ENCODE measurements at places on chromosomes 6 and 20.

DNA sequence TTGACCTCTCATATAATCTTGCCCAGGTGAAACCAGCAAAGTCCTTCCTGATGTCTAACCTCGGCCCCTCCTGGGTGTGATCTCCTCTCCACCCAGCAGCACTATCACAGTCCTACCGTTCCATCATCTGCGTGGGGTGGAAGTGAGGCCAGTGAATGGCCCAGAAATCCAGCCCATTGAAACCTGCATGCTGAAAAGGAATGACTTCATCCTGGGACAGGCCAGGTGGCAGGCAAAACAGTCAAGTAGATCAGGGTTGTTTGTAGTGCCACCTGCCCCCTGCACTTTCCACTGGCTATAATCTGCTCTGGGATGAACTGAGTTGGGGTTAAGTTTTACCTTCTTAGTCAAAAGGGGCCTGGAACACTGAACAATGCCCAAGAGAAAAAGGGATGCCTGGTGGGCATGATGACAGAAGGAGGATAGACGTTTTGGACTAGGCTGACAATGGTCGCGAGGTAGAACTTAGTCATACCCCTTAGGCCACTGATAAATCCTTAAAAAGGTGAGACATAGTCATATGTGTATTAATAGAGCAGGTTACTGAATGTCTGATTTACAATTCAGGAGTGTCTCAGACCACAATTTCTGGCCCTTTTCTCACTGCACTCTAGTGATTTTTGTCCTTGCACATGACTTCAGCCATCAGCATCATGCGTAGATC lies 8.1 kb upstream of the HSP90AB1 start:
- DNase-seq = no peak

- peak; percentile 86 for DNase-seq
Measured at GRCh38 chr6:143896126-143896860, 32.0 kb downstream of the ZC2HC1B start.

- no peak for DNase-seq
Measured at GRCh38 chr20:51277961-51278360, 255.1 kb upstream of the KCNG1 start.

DNA sequence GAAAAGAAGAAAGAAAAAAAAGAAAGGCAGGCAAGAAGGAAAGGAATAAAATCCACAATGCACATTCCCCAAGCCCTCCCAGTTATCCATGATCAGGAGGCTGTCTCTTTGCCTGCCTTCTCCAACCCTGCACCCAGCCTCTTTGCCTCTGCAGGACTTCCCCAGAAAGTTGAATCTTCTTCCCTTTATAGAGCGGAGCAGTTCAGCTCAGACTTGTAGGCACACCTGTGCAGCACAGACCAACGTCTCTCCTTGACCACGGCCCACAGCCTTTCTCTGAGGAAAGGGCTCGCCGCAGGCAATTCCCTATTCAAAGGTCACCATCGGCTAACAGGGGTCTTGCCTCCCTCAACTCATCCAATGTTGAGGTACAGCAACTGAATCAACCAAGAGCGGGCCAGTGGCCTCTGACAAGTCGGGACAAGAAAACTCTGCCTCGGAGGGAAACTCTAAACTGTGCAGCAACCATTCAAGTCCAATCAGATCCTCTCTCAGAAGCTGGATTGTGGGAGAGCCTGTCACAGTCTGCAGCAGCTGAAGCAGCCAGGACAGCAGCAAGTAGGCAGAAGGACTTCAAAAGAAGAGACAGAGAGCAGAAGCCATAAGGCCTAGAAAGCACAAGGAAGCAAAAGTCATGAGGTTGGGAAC lies 529.2 kb upstream of the JARID2 start:
- DNase-seq = no peak

DNA sequence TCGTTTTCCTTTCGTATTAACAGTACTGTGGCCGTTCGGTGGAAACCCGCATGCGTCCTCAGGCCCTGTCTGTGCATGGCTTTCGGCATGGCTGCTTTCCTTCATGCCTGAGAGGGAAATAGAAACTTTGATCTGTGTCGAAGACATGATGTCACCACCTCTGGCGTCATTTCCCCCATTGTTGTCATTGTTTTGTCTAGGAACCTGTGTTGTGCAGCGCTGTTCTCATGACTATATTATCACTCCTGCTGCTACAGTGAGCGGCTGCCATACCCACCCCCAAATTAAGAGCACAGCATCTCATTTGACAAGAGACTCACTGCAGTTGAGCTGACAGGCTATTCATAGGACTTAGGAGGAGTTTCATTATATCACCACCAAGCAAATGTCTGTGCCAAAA lies 172.3 kb downstream of the TMEM242 start:
- no peak for DNase-seq

- no peak for DNase-seq
Measured at GRCh38 chr20:46306743-46307138, 1.6 kb downstream of the CDH22 start.

DNA sequence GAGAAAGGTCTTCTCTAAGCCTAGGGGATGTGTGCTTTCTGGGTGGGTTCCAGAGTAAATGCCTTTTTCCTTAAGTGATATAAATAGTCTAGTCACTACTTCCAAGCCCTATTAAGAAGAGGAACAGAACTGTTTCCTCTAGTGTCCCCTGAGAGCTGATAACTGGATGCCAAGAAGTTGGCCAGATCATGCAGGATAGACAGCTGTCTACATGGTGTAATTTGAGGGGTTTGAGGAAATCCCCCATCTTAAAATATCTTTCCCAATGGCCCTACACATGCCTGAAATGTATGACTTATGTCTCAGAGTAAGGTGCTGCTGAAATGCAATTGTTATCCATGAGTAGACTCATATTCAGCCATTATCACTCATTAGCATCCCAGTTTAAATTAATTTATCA lies 20.2 kb upstream of the PIM1 start:
- no peak for DNase-seq

GRCh38 chr6:14079433-14079832 lies 38.1 kb upstream of the CD83 start:
- no peak for DNase-seq

DNA sequence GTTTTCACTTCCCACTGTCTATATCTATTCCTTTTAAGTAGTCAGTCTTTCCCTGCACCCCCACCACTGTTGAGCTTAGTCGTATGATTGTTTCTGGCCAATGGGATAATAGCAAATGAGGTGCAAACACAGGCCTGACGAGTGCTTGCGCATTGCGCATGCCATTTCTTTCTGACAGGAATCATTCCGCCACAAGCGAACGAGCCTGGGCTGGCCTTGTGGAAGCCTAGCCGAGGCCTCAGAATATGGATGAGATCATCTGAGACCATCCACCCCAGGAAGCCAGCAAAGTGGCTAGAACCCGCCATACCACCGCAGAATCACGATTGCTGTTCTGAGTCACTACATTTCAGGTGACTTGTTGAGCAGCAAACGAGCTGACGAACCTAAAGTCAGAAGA lies 52.2 kb upstream of the PRL start:
- no peak for DNase-seq

DNA sequence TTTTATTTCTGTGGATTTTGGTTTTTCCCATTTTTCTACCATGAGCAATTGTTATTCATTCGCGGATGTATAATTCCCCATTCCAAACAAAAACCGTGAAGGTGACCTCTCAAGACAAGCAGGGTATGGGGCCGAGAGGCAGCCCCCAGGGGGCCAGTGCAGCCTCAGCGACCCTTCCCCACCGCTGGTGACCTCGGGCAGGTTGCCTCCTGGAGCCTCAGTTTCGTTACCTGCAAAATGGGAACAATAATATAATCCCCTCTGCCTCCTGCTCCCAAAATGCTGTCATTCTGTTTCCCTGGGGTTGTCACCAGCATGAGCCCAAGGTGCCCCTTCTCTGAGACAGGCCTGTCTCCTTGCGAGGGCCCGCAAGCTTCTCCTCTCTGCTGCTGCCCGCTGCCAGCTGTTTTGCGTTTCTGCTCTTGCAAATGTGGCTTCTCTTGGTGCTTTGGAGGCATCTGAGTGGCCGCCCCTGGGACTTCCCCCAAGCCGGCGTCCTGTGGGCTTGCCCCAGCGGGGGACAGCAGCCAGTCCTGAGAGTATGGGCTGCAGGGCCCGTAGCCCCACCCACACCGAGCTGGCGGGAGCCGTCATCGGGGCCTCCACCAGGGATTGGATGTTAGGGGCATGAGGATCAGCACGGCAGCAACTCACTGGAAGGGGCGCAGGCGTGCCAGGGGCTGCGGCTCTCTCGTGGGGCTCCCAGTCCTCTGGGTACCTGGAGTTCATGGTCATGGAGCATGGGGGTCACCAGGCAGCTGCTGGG lies 161.9 kb downstream of the TAF4 start:
- no peak for DNase-seq

- DNase-seq = no peak
Measured at GRCh38 chr20:32911355-32911754, 52.6 kb downstream of the EFCAB8 start.

- no peak for DNase-seq
Measured at GRCh38 chr6:72424476-72424875, 197.4 kb upstream of the KCNQ5 start.

GRCh38 chr6:89874438-89874837 lies 19.8 kb upstream of the GJA10 start:
- no peak for DNase-seq

- DNase-seq = no peak
Measured at GRCh38 chr6:116973976-116974375, 96.9 kb downstream of the RFX6 start.

- no peak for DNase-seq
Measured at GRCh38 chr20:1305712-1306111, 23.2 kb downstream of the SDCBP2 start.

- DNase-seq = peak; percentile 75
Measured at GRCh38 chr6:97460394-97461080, 177.5 kb upstream of the MMS22L start.

GRCh38 chr6:109978174-109979032 lies at the start of gene GPR6:
GPR6 (plus strand) TSS chr6:109978311; CDS start chr6:109979113, 802 bp downstream.
- DNase-seq = peak; percentile 11

- no peak for DNase-seq
Measured at GRCh38 chr6:99993533-99994251, at the start of gene MCHR2. MCHR2 (minus strand) TSS chr6:99994223; CDS start chr6:99956147, 38,076 bp downstream.

- DNase-seq = no peak
Measured at GRCh38 chr6:135008941-135009290, 45.7 kb downstream of the HBS1L start.

DNA sequence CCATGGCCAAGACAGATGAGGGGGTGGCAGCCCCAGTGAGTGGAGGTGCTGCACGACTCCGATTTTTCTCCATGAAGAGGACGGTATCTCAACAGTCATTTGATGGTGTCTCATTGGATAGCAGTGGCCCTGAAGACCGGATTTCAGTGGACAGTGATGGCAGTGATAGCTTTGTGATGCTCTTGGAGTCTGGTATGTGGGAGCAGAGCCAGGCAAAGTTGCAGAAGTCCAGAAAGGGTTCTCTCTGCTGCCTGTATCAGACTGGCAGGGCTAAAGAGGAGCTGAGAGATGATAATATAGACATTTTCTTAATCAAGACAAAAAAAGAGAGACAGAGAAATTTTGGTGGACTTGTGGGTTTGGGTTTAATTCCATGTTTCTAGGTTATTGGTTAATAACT lies 23.8 kb downstream of the TAF11 start:
- DNase-seq = no peak

GRCh38 chr20:3245156-3245555 lies 6.2 kb upstream of the SLC4A11 start:
- DNase-seq = no peak

GRCh38 chr6:72936766-72937559 lies 288.3 kb downstream of the KHDC1L start:
- DNase-seq = no peak

- no peak for DNase-seq
Measured at GRCh38 chr6:134394905-134395304, 77.0 kb upstream of the SGK1 start.

DNA sequence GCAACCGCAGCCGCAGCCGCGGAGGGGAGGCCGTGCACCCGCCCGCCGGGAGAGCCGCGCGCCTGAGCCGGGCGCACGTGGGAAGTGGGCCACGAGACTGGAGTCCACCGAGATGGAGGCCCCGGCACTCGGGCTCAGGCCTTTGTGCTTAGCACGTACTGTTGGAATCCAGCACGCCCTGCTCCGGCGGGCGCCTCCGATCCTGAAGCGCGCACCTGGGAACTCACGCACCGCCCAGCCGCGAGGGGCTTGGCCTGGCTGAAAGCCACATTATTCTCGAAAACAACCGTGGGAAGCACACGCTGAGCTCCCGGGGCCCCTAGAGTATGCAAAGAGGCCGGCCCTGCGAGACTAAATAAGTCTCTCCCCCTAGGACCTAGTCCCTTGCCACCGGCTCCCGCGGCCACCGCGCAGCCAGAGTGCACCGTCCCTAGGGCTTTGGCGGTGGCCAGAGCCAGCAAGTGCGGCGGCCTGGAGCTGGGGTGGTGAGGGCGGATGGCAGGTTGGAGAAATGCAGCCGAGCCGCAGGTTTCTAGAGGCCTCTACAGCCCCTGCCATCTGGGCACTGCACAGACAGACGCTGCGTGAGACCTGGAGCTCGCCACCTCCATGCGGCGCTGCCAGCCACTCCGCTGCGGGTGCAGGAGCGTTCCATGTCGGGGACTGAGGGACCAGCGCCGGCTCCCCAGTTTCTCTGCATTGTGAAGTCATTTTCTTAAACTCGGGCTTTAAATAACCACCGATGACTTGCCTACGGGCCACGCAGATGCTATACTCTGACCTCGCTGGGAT lies 42.0 kb upstream of the LY86 start:
- no peak for DNase-seq

DNA sequence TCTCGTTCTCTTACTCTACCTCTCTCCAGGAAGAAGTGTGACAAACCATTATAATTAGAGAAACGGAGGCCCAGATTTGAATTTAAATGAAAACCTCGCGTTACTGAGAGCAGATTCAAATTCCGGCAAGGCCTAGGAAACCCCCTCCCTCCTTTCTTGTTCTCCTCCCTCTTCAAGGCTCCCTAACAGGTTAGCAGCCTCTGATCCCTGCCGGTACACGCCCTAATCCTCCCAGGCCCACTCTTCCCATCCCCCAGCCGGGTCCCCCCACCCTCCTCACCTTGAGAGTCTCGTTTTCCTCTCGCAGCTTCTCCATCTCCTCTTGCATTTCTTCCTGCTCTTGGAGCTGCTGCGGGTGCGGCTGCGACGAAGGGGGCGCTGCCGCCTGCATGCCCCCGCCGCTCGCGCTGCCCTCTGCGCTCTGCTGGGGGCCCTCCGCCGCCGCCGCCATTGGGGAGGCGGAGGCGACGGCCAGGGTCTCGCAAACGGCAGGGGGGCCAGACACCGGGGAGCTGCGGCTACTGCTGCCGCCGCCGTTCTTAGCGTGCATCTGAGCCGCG lies 3.8 kb downstream of the MTCL3 start:
- DNase-seq = no peak

- no peak for DNase-seq
Measured at GRCh38 chr6:170444056-170444591, 109.0 kb downstream of the PSMB1 start.
